ENCODE measurements at places on chromosomes 6 and 20. TPM values are rescaled to one million over a fixed set of nuclear protein-coding genes. Genes with fewer than 3 reads are reported as not detected.
A peak's percentile ranks its signal among the peaks of the same experiment; 100 is the strongest.

GRCh38 chr20:61543086-61543485 is 291.0 kb downstream of the CDH4 start:
- DNase-seq = no peak

DNA sequence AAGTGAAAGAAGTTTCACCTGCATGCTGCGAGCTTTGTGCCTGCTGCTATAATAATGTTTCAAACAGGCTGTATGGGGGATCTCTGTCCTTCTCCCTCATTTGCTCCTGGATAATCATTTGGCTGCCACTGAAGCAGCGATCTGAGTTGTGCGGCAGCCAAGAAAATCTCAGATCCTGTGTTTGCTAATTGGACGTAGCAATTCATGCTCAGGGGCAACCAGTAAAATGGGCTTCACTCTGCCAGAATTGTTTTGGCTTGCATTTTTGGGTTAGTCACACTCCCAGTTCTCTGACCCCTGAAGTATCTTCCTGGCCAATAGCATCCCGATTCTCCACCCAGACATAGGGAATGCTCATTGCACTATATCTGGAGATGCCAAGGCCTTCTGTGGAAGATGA is 13.7 kb upstream of the STXBP5 start:
- no peak for DNase-seq

DNA sequence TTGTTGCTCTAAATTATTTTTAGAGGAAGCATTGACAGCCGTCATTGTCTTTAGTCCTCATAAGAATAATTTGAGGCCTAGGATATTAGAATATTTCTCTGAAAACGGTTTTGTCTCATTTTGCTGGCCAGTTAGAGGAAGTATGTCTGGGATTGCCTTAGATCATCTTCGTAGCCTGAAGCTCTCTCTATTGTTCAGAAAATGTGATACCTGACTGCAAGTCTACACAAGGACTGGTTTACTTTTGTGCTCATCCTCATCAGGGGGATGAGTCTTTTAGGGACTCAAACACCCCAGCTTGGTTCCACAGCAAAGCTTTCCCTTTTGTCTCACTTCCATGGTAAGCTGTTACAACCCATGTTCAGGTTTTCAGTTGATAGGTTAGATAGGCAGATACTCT is 141.8 kb downstream of the FARS2 start:
- no peak for DNase-seq

Gene THBS2
- 3.3 TPM for total RNA-seq

Gene PNPLA1
- total RNA-seq = not detected

Gene EPB41L1
- 24.1 TPM for total RNA-seq

Gene TTLL9
- not detected for total RNA-seq

Gene CD93
- total RNA-seq = 35.7 TPM

Gene GSTA3
- not detected for total RNA-seq

Gene COL11A2
- total RNA-seq = 0.46 TPM

DNA sequence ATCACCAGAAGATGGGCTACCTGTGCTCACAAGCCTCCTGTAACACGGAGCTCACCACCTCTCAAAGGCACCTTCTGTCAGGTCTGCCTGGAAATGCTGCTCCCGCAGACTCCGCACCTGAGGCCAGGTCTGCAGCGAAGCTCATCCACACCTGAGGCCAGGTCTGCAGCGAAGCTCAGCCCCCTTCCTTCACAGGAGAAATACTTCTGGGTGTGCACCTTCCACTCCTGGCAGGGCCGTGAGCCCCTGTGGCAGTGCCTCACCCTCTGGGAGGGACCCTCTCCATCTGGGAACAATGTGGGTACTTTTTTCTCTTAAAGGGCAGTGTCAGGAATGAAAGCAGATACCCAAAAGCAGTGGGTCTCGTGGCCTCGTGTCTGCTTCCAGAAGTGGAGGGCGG is 1.4 kb upstream of the SLCO4A1 start:
- no peak for DNase-seq

DNA sequence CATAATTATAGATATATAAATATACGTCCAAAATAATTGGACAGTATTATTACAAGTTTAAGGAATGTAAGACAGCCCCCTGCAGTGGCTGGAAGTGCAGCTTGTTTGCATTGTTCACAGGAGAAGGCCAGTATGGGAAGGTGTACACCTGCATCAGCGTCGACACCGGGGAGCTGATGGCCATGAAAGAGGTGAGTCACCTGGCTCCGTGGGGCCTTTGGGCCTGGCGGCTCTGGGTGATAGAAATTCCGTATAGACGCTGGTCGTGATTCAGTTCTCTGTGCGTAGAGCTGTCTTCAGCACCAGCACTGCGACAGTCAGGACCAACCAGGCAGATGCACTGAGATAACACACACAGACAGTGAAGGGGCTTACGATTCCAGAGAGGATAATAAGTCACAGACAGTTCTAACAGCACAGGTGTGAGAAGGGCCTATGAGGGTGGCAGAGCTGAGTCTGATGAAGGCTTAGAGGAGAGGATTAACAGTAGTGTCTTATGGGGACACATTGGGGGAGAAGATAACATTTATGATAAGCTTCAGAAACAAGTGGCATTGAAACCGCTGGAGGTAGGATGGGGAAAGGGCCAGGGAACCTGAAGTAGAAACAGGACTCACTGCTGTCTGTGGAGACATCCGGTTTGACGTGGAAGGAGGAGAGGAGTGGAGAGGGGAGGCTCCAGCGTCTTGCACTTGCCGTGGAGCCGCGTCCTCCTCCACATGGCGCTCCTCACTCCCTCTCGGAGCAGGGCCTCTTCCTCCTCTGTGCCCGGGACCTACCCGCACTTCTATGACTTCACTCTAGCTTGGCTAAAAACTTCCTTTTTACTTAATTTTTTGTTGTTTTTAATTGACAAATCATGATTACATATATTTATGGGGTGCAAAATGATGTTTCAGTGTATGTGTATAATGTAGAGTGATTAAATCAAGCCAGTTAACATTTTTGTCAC is 116.5 kb downstream of the MAP3K4 start:
- no peak for DNase-seq

- no peak for DNase-seq
Measured at GRCh38 chr6:39980839-39981580, 46.7 kb upstream of the MOCS1 start.

DNA sequence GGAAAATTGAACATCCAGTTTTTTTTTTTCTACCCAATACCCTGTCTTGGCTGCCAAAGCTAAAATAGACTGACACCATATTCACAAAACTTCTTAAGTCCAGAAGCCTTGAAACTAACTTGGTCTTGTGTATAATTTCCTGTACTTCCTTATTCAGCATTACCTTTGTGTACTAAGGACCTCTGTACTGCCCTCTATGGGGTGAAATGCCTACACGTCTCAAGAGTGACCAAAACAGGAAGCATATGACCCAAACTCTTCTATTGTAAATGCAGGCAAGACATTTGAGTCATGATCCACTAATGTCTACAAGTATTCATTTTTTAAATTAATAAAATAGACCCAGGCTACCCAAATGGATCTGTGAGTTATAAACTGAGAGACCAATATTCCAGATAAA is 50.4 kb downstream of the HMGCLL1 start:
- no peak for DNase-seq

DNA sequence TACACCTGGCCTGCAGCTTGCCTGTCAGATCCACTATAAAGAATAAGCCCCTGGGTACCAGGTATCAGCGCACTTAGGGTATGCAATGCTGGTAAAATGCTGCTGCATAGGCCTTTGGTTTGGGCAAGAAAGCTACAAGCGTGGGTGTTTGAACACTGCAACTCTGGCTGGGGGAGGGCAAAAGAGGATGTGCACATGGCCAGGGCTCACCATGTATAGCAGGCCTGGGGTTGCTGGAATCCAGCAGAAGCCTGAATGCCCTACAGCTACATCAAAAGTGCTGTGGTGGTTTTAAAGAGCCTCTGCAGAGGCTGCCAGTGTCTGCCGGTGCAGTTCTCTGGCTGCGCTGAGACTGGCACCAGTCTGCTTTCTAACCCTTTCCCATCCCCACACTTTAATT is 51.7 kb downstream of the UQCC1 start:
- no peak for DNase-seq

Gene TCF15
- total RNA-seq = 5.1 TPM

Gene FNDC11
- total RNA-seq = not detected

Gene SLC17A9
- 0.32 TPM for total RNA-seq

Gene ARFGEF3
- total RNA-seq = 0.38 TPM

- no peak for DNase-seq
Measured at GRCh38 chr6:76940191-76940590, 523.1 kb downstream of the HTR1B start.

Gene BPIFB2
- total RNA-seq = not detected

Gene OSER1
- total RNA-seq = 97.6 TPM

DNA sequence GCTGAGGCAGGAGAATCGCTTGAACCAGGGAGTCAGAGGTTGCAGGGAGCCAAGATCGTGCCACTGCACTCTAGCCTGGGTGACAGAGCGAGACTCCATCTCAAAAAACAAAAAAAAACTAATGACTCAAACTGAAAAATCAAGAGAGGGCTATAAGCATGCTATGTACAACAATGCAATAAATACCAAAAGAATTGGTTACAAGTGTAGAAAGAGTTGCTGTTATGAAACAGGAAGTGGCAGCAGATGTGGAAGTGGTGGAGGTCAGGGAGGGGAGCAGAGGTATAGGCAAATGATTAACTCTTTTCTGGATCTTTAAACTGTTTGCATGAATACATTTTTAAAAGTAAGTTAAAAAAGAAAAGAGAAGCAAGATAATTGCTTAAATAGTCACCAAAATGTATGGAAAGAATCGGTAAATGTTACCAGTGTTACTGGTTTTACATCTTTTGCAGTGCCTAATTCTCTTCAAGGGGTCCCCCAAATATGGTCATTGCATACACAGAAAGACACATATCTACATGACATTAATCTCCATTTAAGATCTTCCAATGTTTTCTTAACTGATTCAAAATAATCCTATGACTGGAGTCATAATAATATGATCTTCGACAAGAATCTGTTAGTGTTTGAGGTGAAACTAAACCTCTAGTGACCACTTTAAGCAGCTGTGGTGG is 15.0 kb downstream of the CALHM6 start:
- no peak for DNase-seq

GRCh38 chr6:155314773-155315515 is 660 bp upstream of the TFB1M start:
- DNase-seq = peak; percentile 59

DNA sequence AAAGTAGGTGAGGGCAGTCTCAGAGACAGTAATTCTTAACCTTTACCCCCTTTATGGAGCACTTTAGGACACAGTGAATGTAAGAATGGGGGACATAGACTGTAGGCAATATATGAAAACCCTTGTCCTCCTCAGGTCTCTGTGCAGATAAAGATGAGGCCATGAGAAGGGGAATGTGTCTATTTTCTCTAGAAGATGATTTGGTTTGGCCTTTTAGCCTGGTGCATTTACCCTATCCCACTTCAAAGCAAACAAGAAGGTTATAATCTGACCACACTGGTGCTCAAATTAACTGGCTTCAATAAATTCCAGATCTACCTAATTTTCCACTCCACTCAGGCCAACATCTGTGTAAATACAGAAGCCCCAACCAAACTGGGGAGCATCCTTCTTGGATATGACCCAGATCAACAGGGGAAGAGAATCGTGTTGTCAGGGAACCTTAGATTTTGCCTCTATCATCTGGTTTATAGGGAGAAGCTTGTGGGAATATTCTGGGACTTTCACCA is 42.4 kb downstream of the RIPOR2 start:
- DNase-seq = no peak

DNA sequence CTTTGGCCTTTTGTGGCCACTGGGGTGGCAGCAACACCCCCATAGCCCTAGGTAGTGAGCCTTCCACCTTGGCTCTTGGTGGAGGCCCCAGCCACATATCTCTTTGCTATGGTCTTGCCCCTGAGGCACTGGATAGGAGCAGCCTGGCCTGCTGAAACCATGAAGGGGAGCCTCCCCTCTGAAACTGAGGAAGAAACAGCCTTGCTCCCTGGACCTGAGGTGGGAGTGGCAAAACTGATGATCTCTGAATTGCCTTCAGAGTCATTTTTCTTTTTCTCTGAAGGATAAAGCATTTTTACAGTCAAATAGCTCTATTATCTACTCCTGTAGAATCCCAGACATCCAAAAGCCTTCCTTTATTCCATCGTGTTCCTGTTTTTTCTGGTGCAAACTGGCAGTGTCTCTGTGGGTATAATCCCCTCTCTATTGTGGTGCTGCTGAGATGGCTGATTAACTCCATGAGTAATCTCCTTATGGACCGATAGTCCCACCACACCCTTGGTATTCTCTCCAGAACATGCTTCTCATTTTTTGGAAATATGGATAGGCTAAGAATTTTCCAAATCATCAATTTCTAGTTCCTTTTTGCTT is 22.0 kb upstream of the PRSS35 start:
- DNase-seq = no peak

- DNase-seq = no peak
Measured at GRCh38 chr20:15889514-15890256, 683.6 kb downstream of the KIF16B start.

Gene KHDRBS2
- 0.15 TPM for total RNA-seq

Gene CST4
- not detected for total RNA-seq

GRCh38 chr6:12233693-12234571 is 56.2 kb upstream of the EDN1 start:
- no peak for DNase-seq

Gene CSTF1
- 20.3 TPM for total RNA-seq

GRCh38 chr6:21164768-21165326 is 428.7 kb upstream of the SOX4 start:
- DNase-seq = no peak

DNA sequence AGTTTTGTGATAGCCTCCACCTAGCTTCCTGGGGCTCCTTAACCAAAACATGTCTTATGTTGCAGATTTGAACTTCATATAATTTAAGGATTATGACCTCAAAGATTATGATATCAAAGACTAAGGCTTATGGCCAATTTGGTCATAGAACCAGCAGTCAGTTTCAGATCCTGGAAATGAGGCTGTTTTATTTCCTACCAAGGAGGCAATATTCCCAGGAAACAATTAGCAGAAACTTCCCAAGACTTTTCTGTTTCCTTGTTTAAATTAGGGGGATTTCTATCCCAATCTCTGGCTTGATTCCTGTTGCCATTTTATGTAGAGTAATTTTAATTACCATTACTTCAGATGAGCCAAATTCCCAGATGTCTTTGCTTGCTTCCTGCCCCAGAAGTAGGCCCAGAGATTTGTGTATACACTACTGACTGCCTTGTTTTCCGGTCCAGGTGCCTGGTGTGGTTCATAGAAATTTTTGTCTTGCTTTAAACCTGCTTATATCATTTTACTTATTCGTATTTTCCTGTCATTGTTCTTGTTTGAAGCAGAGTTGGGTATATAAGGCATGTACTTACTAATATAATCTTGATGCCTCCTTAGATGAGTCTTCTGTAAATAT is 119.2 kb upstream of the TMEM170B start:
- no peak for DNase-seq

DNA sequence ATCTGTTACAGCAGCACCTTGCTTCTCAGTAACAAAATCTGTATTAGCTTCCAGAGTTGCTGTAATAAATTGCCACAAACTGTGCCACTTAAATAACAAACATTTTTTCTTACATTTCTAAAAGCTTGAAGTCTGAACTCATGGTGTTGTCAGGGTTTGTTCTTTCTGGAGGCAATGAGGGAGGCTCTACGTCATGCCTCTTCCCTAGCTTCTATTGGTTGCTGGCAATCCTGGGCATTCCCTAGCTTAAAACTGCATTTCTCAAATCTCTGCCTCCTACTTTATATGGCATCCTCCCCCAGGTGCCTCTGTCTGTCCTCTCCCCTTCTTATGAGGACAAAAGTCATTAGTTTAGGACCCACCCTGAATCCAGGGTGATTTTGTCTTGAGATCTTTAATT is 41.6 kb upstream of the TMEM244 start:
- no peak for DNase-seq

Gene GRM1
- total RNA-seq = not detected

GRCh38 chr6:166726201-166726600 is 99.2 kb upstream of the RPS6KA2 start:
- no peak for DNase-seq

GRCh38 chr6:37624606-37625574 is 72.8 kb downstream of the MDGA1 start:
- DNase-seq = peak; percentile 53

GRCh38 chr6:142406131-142406530 is 104.3 kb downstream of the ADGRG6 start:
- DNase-seq = no peak
